ENCODE measurements at places on chromosomes 5 and 9.

DNA sequence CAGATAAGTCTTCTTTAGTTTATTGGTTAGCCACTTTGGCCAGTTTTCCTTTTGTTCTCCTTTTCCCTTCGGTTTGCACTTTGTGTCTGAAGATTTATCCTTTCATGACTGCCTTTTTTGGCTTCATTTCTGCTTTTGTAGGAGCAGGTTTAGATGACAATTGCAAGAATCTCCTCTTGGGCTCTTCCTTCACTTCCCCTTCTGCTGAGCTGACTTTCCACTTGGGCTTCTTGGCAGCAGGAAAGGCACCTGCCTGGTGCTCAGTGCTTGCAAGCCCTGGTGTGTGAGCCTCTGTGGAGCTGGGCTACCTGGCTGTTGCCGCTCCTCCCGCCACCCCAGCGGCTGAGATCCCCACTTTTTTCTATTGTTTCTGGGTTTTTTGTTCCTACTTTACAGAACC, 7.3 kb downstream of the CCDC112 start:
- DNase-seq, result no peak

- no peak for DNase-seq
These were observed 436.3 kb upstream of the PAPPA start for GRCh38 chr9:115717298-115717697.

DNA sequence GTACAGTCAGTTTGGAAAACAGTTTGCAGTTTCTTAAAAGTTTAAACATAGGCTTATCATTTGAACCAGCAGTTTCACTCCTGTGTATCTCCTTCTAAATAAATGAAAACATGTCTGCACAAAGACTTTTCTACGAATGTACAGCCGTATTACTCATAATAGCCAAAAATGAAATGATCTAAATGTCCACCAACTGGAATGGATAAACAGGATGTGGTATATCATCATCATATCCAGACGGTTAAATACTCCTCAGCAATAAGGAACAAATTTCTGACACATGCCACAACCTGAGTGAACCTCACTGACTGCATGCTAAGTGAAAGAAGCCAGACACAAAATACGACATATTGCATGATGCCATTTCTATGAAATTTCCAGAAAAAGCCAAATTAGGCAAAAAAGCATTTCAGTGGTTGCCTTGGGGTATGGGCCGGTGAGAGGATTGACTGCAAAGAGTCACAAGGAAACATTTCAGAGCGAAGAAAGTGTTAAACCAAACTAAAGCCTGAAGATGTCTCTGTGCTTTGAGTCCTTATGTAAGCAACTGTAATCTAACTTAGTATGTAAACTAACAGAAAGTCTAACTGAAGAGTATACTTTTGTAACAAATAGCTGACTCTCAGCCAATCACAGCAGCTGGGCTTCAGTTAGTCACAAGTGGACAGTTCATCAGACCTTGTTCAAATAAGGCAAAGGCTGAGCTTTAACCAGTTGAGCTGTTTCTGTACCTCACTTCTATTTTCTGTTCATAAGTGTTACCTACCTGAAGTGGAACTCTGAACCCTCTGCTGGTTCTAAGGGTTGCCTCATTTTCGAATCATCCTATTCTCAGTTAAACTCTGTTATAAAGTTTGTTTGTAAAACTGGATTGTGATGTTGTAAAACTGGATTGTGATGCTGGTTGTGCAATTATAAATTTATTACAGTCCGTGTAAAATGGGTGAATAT, 65.2 kb downstream of the TRIO start:
- DNase-seq, result no peak

- DNase-seq, result no peak
These were observed 178.5 kb upstream of the MSX2 start for GRCh38 chr5:174545926-174546325.

DNA sequence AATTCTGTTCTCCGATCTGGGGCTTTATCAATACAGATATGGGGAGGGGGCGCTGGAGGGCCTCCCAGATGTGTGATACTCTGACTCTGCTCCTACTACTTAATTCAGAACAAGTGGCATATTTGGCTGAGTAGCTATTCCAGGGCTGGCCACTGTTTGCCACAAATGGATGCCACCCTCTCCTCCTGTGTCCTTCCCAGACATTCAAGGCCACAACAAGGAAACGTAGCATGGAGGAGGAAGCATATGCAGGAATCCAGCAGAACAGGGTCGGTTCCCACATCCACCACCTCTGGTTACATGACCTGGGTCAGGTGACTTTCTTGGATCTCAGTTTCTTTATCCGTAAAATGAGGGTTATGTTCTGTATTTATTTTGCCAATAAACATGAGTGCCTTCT, 131.0 kb downstream of the GOLPH3 start:
- no peak for DNase-seq

DNA sequence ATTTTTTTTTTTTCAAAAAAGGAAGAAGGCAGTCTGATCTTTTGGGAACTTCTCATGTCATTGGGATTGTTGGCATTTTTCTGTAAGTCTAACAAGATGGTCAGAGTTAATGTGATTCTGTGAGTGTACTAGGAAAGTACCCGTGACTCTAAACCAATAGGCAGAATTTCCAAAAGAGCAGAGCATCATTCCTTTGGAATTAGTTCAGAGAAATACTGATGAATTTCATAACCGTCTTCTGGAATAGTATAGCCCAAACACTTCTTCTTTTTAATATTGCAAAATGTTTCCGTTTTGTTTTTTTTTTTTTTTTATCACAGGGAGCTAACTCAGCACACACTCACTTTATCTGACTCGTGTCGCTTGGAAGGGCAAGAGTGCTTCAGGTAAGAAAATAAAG, 407.4 kb downstream of the DTWD2 start:
- no peak for DNase-seq

DNA sequence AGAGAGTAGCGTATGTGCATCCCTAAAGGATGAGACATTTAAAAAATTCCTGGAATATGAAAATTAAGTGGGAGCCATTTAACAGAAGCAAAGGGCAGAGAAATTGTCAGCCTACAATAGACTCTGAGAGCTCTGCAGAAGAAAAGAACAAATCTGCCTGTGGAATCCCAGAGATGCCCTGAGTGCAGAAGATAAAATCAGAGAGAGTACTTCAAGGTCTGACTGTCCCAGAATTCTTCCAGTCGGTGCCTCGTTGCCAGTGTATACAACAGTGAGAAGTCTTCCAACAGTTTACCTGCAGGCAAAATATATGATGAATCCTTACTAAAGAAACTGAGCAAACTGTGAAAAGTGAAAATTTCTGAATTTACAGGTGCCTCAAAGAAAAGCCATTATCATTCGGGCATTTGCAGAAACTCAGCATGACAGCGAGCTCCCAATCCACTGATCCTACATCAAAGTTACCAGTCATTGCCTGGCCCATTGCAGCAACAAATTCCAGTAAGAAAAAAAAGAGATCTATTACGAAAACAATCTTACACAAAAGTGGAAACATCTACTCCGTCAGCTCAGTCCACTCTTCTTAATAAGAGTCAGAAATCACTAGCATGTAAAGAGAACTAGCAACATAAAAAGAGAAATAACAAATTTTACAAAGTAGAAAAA, 92.8 kb upstream of the VCAN start:
- no peak for DNase-seq

GRCh38 chr9:129422843-129423192, 198.1 kb downstream of the C9orf50 start:
- DNase-seq, result no peak

GRCh38 chr5:313265-313664, 8.2 kb upstream of the AHRR start:
- DNase-seq, result no peak

GRCh38 chr9:132670457-132671391, at the start of gene GTF3C4:
Gene GTF3C4 (plus strand): TSS chr9:132670464. CDS start chr9:132670599, 135 bp downstream.
- DNase-seq, result peak; percentile 27

DNA sequence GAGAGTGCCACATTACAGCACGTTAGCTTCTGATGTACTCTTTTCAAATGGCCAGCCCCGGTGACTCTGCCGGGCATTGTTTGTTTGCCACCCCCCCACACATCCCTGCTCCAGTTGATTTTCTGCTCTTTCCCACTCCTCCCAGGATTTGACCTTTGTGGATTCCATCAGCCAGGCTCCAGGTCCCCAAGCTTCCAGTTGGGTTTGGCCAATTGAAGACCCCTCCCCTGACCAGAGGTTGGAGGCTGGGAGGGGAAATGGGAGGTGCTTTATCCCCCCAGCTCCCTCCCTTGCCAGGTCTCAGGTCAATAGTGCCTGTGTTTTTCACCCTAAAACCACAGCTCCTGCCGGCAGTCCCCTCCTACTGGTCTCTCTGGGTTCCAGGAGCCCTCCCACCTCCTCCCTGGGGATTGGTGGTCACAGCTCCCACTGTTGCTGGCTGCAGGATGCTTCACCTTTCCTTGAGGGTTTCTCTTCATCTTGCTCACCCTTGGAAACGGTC, 34.9 kb downstream of the IRF1 start:
- DNase-seq, result no peak

GRCh38 chr9:109886041-109886440, 106.0 kb downstream of the PALM2AKAP2 start:
- no peak for DNase-seq

- DNase-seq, result no peak
These were observed 613 bp upstream of the COL15A1 start for GRCh38 chr9:98942906-98943681.

DNA sequence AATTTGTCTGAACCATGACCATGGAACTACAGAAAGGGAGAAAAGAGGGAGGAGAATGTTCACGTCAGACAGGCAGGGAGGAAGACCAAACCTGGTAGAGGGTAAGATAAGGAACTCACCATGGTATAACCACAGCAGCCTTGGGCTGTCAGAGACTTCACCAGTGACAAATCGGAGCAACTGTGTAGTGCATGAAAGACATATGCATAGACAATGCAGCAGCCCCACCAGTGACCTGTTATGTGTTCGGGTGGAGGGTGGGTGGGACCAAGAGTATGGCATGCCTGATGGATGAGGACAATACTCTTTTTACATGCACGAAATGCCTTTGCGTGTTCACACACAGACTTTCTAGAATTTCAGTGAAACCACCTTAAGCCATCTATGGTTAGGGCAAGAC, 221.8 kb upstream of the RASEF start:
- no peak for DNase-seq

GRCh38 chr5:107820429-107820828, 149.7 kb upstream of the EFNA5 start:
- DNase-seq, result no peak

GRCh38 chr5:135504376-135504775, 31.4 kb downstream of the NEUROG1 start:
- no peak for DNase-seq

- DNase-seq, result no peak
These were observed 593.3 kb downstream of the CSNK1G3 start for GRCh38 chr5:124105326-124105725.

DNA sequence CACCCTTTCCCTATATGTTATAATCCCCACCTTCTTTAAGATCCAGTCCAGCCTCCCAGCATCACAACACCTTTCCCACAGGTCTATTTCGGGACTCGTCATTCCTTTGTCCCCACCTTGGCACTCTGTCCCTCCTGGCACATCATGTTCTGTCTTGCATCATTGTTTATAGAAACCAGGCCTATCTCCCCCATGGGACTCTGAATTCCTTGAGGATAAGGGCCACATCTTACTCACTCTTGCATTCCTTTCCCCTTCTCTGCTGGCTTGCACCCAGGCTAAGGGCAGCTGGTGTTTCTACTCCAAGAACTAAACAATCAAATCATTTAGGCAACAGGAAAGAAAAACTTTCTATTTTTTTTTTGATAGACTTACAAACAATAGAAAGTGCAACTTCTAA, 205.7 kb downstream of the AGTPBP1 start:
- no peak for DNase-seq

DNA sequence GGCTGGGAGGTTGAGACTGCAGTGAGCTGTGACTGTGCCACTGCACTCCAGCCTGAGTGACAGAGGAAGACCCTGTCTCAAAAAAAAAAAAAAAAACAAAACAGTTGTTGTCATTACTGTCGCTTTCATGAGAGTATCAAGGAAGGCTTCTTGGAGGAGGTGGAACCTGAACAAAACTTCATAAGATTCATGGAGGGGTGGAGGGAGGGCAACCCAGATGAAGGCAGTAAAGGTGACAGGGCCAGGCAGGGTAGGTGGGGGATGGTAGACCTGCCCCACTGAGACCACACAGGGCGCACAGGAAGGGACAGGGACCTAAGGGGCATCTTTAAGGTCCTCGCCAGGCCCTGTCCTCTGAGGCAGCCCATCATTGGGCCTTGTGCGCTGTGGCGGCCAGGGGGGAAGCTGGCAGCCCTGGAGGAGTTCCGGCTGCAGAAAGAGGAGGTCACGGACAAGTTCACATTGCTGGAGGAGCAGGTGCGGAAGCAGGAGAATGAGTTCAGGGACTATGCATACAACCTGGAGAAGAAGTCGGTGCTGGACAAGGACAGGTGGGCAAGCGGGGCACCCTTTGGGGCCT, 3.5 kb downstream of the CFAP157 start:
- no peak for DNase-seq

GRCh38 chr5:138737494-138738265, 15.5 kb upstream of the CTNNA1 start:
- DNase-seq, result no peak

DNA sequence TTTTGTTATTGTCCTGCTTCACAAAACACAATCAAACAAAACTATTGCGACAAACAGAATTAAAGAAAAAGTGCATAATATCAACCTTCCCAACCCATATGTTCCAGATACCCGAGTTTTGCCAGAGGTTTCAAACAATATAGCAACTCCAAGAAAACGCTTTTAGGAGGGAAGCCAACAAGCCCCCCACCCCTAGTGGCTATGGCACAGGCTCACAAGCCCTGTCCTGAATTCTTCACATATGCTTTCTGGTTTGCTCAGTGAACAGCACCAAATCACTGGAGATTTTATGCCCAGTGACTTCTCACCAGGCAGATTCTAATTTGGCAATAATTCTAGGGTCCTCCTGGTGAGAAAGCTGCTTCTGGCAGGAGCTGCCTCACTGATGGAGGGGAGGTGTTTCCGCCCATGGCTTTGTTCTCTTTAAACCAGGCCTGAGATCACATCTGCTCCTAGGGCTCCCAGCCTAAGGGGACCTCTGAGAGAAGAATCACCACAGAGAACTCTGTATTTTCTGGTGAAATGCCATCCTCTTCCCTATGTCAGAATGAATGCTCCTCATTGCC, 1982.4 kb downstream of the EFNA5 start:
- DNase-seq, result no peak

GRCh38 chr5:75433814-75434506, 77.5 kb downstream of the CERT1 start:
- DNase-seq, result no peak

GRCh38 chr5:150438873-150439546, 10.5 kb downstream of the RPS14 start:
- DNase-seq, result no peak

- no peak for DNase-seq
These were observed 26.0 kb upstream of the C9orf72 start for GRCh38 chr9:27599102-27599869.

DNA sequence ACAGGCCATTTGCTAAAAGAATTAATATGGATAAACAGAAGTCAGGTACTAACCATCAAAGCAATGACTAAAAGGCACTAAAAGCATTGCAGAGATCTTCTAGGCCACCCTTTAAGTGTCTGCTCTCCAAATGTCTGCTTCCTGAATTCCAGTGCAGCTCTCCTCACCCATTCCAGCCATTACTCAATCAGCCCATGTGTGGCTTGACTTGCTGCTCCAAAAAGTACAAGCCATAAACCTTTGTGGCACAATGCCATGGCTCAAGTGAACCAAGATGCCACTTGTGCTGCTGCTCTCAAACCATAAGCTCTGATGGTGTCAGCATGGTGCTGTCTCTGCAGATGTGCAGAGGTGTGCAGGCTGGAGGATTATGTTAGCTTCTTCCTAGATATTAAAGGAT, 290.2 kb upstream of the POU5F2 start:
- no peak for DNase-seq
